ENCODE measurements at places on chromosomes 7 and 10.

GRCh38 chr10:14172336-14172950 is 158.3 kb downstream of the FRMD4A start:
- no peak for DNase-seq

DNA sequence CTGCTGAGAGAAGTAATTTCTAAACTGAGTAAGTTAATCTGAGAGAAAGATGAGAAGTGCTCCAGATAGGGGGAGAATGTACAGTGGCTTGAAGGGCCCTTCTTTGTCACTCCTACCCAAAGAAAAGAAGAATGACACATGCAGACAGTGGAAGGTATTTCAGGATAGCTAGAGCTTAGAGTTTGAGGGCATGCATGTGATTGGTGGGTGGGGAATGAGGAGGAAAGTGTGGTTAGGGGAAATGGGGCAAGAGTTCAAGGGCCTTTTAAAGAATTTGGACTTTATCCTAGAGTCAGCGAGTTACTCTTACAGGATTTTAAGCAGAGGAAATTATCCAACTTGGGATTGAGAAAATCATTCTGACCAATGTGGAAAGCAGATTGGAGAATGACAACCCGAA is 50.0 kb downstream of the ANLN start:
- peak; percentile 7 for DNase-seq

DNA sequence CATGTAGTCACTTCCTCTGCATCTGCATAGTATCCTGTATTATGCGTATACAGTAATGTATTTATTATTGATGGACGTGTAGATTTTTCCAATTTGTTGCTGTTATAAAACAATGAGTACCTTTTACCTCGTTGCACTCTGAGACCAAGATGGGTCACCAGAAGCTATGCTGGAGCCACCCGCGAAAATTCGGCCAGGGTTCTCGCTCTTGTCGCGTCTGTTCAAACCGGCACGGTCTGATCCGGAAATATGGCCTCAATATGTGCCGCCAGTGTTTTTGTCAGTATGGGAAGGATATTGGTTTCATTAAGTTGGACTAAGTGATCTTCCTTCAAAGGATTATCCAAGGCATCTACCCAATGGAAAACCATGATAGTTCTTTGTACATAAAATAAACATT is 1.0 kb downstream of the PSMC2 start:
- DNase-seq: no peak

GRCh38 chr7:71885487-71885886 is 526.7 kb downstream of the CALN1 start:
- DNase-seq: no peak

DNA sequence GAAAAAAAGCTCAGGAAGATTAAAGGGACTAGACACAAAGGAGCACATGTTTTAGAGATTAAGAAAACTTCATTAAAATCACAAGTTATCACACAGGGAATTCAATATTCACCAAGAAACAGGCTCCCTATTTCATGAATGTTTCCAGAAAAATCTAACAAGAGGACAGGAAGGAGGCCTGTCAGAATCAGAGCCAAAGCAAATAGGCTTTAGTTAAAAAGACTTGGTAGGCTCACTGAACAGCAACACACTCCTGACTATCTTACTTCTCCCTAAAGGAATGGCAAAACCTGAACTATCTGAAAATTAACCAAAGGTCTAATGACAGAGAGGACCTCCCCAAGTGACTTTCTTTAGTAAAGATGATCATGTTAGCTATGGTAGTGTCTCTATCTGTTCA is 188.3 kb upstream of the MEOX2 start:
- no peak for DNase-seq

DNA sequence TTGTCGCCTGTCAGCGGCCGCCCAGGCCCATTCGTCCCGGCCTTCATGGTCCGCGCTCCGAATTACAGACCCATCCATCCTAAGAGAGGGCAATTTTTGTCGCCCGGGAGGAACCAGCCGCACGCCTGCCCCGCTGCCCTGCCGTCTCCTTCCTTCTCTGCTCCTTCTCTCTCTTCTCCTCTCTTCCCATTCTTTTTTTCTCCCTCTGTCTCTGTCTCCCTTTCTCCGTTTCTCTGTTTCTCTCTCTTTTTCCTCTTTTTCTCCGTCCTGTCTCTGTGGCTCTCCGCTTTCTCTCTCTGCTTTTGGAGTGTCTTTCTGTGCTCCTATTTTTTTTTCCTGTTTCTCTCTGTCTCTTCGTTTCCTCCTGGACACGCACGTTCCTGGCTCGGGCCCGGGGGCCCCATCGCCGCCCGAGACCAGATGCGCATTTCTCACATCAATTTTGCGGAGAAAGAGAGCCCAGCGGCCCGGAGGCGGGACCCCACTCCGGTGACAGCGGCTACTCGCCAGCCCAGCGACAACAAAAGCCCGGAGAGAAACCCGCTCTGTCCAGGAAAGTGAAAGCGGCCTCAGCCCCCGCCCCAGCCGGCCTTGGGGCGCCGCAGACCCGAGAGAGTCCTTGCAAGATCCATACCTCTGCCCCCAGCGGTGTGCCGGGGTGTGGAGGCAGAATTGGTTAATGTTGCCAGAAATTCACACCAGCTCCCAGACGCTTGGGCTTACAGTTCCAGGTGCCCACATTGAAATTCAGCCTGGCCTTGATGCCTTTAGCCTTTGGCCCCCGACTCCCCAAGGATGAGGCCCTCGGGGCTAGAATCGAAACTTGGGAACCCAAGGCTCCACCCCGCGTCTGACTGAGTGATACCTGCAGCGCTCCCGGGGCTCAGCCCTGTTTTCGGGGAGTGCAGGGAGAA is 4.1 kb downstream of the LBX1 start:
- no peak for DNase-seq

DNA sequence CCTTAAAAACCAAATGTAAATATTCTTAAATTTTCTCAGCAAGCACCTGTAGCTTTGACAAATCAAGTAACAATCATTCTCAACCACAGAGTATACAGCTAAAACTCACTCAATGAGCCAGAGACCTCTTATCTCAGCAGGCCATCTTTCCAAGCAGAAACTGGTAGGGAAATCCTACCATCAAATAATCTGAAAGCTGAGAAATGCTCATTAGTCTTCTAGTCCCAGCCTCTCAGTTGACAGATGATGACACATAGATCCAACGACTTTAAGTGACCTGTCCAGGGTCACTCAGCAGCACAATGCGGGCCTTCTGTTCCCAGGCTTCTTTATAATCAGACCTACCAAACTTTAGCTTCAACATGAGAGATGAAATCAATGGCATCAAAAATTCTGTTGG is 184.6 kb downstream of the SGMS1 start:
- DNase-seq: no peak

GRCh38 chr7:122412883-122413282 is 108.3 kb upstream of the FEZF1 start:
- peak; percentile 93 for DNase-seq

DNA sequence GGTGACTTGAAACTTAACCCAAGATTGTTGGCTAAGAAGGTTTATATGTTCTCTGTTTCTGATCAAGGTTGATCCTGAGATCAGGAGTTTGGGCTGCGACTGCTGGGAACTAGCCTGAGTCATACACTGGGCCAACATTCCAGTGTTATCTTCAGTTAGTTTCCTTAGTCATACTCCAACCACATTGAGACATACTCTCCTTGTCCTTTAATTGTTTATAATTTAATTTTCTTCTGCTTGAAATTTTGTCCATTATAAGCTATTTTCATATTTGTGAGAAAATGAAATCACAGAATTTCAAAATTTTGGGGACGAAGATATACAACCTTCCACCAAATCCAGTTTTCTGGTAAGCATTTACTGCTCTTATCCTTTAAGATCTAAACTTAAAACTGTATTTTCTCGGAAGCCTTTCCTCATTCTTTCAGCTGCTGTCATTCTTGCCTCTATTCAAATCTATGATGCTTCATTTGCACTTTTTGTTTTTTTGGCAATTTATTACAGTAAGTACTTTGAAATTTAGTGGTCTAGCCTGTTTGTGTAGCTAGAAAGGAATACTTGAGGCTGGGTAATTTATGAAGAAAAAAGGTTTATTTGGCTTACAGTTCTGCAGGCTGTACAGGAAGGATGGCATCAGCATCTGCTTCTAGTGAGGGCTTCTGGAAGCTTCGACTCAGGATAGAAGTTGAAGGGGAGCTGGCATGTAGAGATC is 63.4 kb upstream of the POT1 start:
- peak; percentile 94 for DNase-seq

- peak; percentile 81 for DNase-seq
Measured at GRCh38 chr10:15485684-15486316, 114.7 kb upstream of the FAM171A1 start.

DNA sequence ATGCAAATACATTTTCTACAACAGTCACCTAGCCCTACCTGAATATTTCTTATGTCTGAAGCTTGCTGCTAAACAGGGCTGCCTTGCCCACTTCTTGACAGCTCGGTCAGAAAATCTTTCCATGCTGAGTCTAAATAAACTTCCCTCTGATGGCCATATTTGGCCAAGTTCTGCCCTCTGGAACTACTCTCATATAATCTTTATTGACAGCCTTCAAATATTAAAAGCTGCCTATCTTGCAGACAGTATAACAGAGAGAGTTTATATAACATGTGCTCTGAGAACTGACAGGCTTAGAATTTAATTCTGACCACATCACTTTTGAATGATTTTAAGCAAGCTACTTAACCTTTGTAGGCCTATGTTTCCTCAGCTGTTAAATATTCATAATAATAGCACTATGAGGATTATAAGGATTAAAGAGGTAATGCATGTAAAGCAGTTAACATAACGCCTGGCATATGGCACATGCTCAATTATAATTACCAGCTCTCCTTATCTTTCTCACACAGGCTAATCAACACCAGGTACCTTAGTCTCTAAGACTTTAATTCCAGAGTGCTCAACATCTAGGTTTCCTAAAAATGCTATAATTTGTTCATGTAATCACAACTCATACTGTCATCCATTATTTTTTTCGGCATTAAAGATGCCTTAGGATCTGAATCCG is 334.1 kb downstream of the HPSE2 start:
- DNase-seq: no peak

DNA sequence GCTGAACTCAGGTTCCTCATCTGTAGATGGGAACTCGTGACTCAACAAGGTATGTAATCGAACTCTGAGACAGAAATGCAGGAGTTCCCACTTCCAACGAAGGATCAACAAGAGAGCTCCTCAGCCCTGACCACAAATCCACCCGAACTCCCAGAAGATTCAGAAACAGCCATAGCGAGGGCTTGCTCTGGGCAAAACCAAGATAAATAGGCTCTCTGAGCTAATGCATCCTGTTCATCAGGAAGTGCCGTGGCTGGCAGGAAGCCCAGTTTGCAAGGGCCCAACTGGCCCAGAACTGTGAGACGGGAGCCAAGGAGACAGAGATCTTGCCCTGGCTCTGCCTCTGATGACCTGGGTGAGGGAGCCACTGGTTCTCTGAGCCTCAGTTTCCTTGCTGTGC is 141.7 kb upstream of the PFKP start:
- DNase-seq: peak; percentile 53

DNA sequence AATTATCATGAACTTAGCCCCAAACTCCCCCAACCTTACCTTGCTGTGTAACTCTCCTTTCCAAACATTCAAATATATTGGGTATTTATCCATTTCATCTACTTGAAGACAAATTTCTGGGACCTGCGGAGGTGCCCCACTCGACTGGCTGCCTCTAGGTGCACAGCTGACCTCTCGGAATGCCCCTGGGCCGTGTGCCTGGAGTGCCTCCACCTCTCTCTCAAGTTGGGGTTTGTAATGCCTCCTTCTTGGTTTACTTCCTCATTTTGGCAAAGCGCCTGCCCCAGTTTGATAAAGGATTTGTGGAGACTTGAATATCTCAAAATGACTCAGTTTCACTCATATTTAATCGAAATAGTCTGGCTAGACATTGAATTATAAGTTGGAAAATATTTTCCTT is 16.6 kb downstream of the ZNF777 start:
- DNase-seq: no peak

- DNase-seq: no peak
Measured at GRCh38 chr10:132290631-132291030, 17.1 kb downstream of the STK32C start.

- no peak for DNase-seq
Measured at GRCh38 chr7:108503112-108504026, 22.6 kb downstream of the PNPLA8 start.

DNA sequence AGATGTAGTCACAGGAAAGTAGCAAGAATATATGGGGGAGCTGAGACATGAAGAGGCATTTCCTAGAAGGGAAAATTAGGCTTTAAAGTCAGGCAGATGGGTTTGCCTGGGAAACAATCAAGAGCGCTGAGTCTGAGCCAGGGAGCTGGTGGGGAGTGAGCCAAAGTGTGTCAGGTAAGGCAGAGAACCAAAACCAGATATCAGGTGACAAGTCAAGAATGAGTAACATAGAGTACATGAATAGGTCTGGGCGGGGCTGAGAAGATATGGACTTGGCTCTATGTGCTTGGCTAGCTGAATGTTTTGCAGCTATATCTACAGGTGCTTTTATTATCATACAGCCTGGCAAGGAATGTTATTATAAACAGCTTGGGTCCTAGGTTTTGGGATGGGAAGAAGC is 49.3 kb downstream of the GPR141 start:
- no peak for DNase-seq

- no peak for DNase-seq
Measured at GRCh38 chr7:116593359-116594075, 68.7 kb downstream of the CAV1 start.

DNA sequence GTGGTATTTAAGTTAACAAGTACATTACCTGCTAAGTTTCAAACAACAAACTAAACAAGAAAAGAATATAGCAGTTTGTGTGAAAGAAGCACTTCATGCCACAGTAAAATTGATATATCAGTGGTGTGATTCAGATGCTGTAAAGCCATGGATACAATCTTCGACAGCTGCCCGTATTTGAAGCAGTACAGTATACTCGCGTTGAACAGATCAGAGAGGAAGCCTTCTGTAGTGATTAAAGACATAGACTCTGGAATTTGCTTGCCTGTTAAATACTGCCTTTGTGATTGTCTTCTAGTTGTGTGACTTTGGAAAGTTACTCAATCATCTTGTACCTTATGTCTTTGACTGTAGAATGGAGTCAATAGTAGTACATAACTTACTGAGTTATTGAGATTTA is 71.7 kb downstream of the CHRM2 start:
- no peak for DNase-seq

DNA sequence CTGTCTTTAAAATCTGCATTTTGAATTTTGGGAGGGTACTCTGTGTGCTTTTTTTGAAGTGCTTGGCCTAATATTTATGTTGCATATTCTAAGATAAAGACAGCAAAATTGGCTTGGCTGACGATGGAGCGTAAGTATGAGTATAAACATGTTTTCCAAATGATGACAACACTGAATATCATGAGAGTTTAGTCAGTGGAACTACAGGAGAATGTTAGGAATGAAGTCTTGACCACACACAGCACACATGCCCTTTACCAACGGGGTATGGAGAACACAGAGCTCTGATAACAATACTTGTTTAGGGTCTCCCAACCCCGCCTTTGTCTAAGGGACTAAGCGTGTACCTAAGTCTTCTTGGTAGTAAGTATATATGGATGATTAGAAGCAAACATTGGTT is 253.9 kb upstream of the FZD8 start:
- DNase-seq: peak; percentile 82
